HCT116 (cell line): ENCODE measurements at places on chromosomes 11 and 22.

DNA sequence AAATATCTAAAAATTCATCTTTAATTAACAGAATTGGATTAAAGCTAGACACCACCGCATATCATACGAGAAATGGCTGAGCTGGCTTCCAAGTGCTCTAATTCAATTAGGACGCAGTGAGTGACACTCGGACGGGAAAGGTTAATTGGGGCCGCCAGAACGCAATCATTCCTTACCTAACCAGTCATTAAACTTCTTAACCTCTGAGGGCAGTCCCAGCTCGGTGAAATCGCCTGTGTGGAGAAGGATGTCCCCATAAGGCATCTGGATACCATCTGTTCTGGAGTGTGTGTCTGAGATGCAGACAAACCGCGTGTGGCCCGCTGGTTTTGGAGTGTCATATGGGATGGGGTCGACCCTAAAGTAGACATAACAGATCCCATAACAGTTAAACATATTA, 50.3 kb downstream of the MPPED2 start:
- peaks cover 29% of the 10 kb centered on the region for H3K27me3 ChIP-seq
- H3K4me1 ChIP-seq, result no peaks in the 10 kb centered on the region
- H3K27ac ChIP-seq, result no peak overlapping the region
- no peaks in the 10 kb centered on the region for H3K36me3 ChIP-seq

- no peaks in the 10 kb centered on the region for H3K4me1 ChIP-seq
- H3K4me3 ChIP-seq, result no peak overlapping the region
- DNase-seq, result no peak
- H3K36me3 ChIP-seq, result no peaks in the 10 kb centered on the region
- H3K27me3 ChIP-seq, result no peaks in the 10 kb centered on the region
Observed at GRCh38 chr11:92830377-92831155, 138.9 kb upstream of the MTNR1B start.

- no peak for DNase-seq
- no peak overlapping the region for H3K4me3 ChIP-seq
- H3K27me3 ChIP-seq, result no peaks in the 10 kb centered on the region
- no peak overlapping the region for H3K27ac ChIP-seq
- no peaks in the 10 kb centered on the region for H3K4me1 ChIP-seq
- H3K36me3 ChIP-seq, result no peaks in the 10 kb centered on the region
Observed at GRCh38 chr11:103812680-103813079, 223.8 kb upstream of the DDI1 start.

GRCh38 chr11:42145311-42145710, 685.9 kb upstream of the LRRC4C start:
- no peaks in the 10 kb centered on the region for H3K27me3 ChIP-seq
- no peak overlapping the region for H3K27ac ChIP-seq
- no peak overlapping the region for H3K4me3 ChIP-seq
- no peak for DNase-seq
- H3K4me1 ChIP-seq, result no peaks in the 10 kb centered on the region

DNA sequence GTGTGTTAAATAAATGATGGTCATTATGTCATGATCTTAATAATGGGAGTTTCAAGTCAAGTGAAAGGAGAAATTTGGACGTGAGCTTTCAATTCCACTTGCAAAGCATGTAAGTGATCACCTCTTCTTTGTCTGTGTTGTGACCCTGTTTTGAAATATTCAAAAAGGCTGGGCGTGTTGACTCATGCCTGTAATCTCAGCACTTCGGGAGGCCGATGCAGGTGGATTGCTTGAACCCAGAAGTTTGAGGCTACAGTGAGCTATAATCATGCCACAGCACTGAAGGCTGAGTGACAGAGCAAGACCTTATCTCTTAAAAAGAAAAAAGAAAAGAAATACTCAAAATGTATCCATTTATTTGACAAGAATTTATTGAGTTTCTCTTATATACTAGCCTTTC, 32.9 kb upstream of the EED start:
- H3K27me3 ChIP-seq, result no peaks in the 10 kb centered on the region
- H3K27ac ChIP-seq, result no peak overlapping the region
- H3K4me3 ChIP-seq, result no peak overlapping the region
- no peaks in the 10 kb centered on the region for H3K4me1 ChIP-seq
